ENCODE measurements at places on chromosomes 7 and 10. TPM values are rescaled to one million over a fixed set of nuclear protein-coding genes. Genes with fewer than 3 reads are reported as not detected.
A peak's percentile ranks its signal among the peaks of the same experiment; 100 is the strongest.

DNA sequence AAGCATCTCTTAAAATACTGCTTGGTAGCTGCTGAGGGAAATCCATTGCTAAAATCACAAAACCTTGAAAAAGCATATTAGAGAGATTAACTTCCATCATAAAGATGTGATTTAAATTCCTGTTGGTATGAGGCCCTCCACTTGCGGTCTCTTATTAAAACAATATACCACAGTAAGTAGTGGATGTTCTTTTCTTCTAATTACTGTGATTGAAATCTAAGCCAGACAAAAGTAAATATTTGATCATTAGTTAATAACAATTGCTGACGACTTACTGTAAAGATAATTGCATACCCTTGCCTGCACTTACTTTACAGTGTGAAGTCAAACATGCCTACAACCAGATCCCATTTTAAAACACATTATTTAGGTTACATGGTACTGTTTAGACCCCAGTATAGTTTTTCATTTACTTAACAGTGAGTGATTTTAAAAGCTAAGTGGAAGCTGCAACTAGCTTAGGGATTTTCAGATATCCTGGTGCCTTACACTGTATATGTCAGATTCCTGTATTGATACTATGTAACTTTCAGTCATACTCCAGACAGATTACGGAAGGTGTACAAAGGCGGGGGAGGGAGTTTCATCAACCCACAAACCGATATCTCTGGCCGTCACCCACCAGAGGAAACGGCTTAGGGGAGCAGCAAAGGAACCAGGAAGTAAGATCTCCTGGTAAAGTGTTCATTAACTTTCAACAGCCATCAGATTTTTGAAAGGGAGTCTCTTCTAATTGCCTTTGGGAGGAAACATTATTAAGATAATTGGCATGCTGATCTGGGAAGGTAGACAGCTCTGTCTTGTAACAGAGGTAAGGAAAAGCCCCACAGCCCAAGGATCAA lies 986 bp downstream of the NRP1 start:
- peak; percentile 55 for DNase-seq

Gene NEBL
- total RNA-seq, result 0.66 TPM

Gene PTPRE
- total RNA-seq, result 1.0 TPM

- no peak for DNase-seq
Observed at GRCh38 chr10:117667831-117668230, 125.3 kb downstream of the EMX2 start.

- no peak for DNase-seq
Observed at GRCh38 chr10:63561341-63561740, 40.1 kb downstream of the REEP3 start.

Gene SRGN
- 232 TPM for total RNA-seq

Gene SH2D4B
- not detected for total RNA-seq

- DNase-seq, result no peak
Observed at GRCh38 chr7:45985902-45986301, 64.8 kb upstream of the IGFBP3 start.

Gene TMEM213
- not detected for total RNA-seq

Gene CCL24
- total RNA-seq, result 0.45 TPM

DNA sequence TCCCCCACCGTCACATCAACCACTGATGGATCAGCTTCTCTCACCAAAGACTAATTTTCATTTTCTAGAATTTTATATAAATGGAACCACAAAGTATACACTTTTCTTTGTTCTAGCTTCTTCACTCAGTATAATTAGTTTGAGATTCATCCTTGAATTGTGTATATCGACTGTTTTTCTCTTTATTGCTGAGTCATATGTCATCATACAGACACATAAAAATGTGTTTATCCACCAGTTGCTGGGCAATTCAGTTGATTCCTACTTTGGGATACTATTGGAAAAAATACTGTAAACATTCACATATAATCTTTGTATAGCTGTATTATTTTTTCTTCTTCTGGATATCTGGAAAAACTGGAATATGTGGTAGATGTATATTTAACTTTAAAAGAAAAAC lies 26.6 kb downstream of the PDK4 start:
- no peak for DNase-seq

DNA sequence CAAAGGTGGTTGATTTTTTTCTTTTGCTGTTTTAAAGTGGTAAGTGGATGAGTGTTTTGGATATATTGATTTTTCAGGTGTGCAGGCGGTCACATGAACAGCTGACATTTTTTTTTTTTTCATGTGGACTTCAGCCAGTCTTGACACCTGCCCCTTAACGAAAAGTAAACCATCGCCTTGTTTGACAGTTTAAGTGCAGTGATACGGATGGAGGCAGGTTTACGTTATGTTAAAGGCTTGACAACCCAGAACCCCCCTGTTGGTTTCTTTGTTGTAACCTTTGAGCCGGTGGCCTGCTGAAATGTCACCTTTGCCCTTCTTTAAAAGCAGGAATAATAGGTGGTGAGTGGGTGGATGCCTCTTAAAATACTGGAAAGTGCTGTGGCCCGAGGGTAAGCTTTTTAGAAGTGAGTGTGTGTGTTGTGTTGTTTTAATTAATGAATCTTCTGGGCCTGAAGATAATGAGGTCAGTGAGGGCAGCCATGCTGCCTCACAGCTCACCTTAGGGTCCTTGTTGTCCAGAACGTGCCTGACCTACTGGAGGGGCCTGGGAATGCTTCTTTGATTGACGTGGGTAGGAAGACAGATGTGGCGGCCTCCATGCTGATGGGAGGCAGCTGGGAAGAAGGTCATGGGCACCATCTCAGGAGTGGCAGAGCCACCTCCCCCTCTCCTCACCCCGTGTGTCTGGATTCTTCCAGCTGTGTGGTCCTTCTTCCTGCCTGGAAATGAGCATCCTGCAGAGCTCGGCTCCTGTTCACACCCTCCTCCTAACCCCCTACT lies 69.8 kb downstream of the TCF7L2 start:
- DNase-seq, result no peak

Gene PPP1R17
- not detected for total RNA-seq

Gene GIMAP7
- total RNA-seq, result not detected

GRCh38 chr7:82164813-82165212 lies 278.8 kb downstream of the CACNA2D1 start:
- DNase-seq, result no peak

Data from SJSA1 (cell line).